ENCODE measurements at places on chromosomes 6 and 20.
A peak's percentile ranks its signal among the peaks of the same experiment; 100 is the strongest.

GRCh38 chr20:4026093-4026601 is 10.8 kb upstream of the RNF24 start:
- DNase-seq = no peak

DNA sequence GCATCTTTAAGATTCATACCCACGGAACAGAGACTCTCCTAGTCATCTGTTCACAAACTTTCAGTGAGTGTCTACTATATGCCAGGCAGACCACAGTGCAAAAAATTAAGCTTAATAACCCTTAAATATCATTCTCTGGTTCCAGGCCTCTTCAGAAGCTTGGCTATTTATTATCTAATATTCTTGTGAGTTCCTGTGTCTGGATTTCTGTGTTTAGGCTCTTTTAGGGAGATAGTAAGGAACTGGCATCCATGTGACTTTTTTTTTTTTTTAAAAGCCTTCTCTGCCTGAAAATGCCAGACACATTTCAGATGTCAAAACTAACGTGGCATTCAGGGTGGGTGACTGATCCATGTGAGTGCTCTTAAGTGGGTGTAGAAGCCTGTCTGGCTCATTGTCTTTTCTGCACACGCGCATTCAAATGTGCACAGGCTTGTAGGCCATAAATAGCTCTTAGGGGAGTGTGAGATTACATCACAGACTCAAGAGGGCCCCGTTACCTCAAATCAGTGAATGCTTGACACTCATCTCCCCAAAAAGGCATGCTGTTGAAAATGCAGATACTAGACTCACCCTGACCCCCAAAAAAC is 141.9 kb downstream of the GMPR start:
- DNase-seq = no peak

- DNase-seq = no peak
These were observed 196.1 kb downstream of the BMP7 start for GRCh38 chr20:57070296-57070695.

- peak; percentile 77 for DNase-seq
These were observed 291.8 kb downstream of the BMP7 start for GRCh38 chr20:56974499-56975250.

- DNase-seq = no peak
These were observed 539.3 kb upstream of the ID4 start for GRCh38 chr6:19297880-19298279.

GRCh38 chr6:136347847-136348246 is 58.2 kb upstream of the BCLAF1 start:
- no peak for DNase-seq

- DNase-seq = no peak
These were observed 48.3 kb downstream of the AHI1 start for GRCh38 chr6:135449246-135449645.

DNA sequence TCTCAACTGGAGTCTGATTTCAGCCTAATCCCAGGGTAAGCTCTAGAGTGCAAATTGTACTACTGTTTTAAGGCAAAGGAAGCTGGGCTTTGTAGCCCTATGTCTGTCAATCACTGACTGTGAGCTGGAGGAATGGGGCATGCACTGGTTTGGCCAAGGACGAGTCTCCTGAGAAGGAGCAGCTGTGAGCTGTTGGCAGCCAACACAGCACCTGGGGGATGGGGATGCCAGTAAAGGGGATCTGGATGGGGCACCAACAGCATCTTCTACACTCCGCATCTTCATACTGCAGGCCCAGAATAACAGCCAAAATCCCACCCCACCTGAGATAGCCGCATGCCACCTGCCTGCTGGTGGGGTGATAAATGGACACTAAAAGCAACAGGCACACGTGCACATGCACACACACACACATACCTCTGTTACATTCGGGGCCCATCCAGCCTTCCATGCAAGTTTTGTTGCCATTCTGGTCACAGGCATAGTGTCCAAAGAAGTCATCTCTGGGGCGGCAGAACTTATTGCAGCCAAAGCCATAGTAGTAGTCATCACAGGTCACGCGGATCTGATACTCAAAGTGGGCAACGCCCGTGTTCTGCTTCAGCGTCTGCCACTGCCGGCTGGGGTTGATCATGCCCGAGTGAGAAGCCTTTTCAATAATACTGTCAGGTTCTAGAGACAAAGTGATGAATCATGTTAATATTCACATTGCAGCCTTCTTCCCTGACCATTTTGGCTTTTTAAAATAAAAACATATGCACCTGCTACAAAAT is 15.6 kb downstream of the JAG1 start:
- no peak for DNase-seq

DNA sequence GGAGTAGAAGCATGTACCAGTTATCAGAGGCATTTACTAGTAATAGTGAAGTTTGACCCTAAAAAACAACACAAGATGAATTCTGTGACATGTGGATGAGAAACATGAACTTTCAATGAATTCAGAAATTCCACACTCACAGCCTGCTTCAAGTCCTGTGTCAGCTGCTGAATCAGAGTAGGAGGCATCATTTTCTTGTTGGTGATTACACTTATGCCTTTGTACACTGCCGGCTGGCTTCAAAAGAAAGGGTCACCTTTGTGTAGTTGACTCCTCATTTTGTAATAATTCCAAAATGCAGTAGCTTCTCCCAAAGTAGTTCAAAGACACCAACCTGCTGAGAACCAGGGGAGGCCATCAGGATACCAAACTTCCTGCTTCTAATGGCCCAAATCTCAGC is 165.5 kb downstream of the BACH2 start:
- DNase-seq = no peak

- no peak for DNase-seq
These were observed 235.5 kb downstream of the SAMD5 start for GRCh38 chr6:147744012-147744411.

- no peak for DNase-seq
These were observed 129.6 kb downstream of the CEBPB start for GRCh38 chr20:50320005-50320900.

GRCh38 chr6:13284646-13285045 is 43.7 kb downstream of the TBC1D7 start:
- no peak for DNase-seq

- no peak for DNase-seq
These were observed 251.9 kb upstream of the IRAK1BP1 start for GRCh38 chr6:78615430-78615904.

DNA sequence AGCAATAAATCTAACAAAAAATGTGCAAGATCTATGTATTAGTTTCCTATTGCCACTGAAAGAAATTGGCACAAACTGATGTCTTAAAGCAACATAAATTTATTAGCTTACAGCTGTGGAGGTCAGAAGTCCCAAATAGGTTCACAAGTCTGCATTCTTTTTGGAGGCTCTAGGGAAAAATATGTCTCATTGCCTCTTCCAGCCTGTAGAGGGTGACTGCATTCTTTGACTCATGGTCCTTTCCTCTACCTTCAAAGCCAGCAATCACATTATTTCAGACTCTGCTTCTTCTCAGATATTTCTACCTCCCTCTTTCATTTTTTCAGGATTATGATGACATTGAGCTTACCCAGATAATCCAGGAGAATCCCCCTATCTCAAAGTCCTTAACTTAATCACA is 1531.1 kb downstream of the KHDRBS2 start:
- no peak for DNase-seq

- DNase-seq = no peak
These were observed 38.0 kb downstream of the HIVEP2 start for GRCh38 chr6:142906945-142907470.

DNA sequence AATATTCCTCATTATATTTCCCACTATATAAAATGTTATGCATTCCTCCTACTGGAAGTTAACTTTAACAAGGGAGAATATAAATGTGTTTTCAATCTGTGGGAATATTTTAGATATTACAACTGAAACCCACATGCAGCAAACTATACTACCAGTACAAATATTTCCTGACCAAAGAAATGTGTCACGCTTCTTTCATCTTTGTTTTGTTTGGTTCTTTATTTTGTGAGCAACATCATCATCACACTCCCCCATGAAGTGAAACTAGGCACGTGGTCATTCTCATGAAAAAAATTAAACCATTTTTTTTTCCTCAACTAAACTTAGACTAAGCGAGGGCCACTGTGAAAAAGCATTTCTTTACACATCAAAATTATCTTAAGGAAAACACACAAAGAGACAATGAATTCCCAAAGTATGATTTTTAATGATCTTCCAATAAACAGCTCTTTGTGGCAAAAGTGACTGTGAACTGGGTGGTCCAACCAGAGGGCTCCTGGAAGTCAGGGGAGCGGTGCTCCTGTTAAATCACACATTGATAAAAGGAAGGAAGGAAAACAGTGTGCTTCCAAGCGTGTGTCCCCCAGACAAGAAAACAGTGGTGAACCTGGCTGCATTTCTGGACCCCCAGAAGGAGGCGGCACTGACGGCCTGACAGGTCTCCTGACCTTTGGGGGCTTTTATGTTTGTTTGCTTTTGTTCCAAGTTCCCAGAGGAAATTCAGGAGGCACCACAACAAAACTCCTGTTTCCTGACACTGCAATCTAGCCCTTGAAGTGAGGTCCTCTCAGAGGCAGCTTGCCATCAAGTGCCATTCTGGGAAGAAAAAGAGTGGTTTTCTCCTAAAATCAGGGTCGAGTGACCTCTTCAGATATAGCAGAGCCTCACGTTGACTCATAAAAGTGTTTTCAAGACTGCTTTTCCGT is 166.8 kb upstream of the FOXQ1 start:
- DNase-seq = no peak

GRCh38 chr20:47782076-47782475 is 3.2 kb downstream of the SULF2 start:
- DNase-seq = no peak

GRCh38 chr20:46354207-46354555 is 45.9 kb upstream of the CDH22 start:
- no peak for DNase-seq

GRCh38 chr20:49320460-49320859 is 42.6 kb upstream of the ZNFX1 start:
- peak; percentile 34 for DNase-seq

GRCh38 chr6:75201021-75201420 is 4.8 kb downstream of the COL12A1 start:
- DNase-seq = no peak

GRCh38 chr20:39083761-39084160 is 121.6 kb downstream of the DHX35 start:
- no peak for DNase-seq

DNA sequence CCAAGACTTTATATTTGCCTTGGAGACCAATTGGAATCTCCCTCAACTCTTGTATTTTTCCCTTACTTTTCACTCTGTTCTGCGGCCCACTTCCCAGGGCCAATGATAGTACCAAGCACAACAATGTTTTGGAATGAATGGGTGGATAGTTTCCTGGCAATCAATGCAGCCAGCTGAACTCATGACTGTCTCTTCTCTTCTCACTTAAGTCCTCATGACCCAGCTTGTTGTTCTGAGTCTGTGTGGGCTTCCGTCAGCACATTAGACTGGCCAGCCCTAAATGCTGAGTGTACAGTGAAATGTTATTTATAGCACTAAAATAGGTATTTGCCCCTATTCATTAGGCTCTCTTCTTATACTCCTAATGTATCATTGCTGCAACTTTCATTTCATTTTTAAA is 5.6 kb upstream of the MBOAT1 start:
- DNase-seq = no peak

DNA sequence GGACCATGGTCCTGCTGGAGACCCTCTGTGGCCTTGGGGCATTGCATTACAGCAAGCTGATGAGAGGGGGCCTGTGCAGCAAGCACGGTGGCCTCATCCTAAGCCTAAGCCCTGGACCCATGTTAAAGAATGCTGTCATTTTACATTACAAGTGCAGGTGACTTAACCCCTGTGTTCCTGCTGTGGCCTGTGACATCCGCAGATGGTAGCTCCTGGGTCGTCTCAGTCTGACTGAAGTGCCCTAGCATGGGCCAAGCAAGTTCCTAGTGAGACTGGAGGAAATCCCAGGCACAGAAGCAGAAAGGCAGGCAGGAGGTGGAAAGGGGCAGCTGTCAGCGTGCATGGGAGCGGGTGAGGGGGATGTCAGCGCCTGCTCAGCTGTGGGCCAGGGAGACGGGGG is 252.4 kb downstream of the FNDC1 start:
- no peak for DNase-seq

Data from testis (tissue), 5 donors.